ENCODE measurements at places on chromosomes 7 and 10. TPM values are rescaled to one million over a fixed set of nuclear protein-coding genes. Genes with fewer than 3 reads are reported as not detected.
A peak's percentile ranks its signal among the peaks of the same experiment; 100 is the strongest.

WEE2 gene
- total RNA-seq: not detected

DNA sequence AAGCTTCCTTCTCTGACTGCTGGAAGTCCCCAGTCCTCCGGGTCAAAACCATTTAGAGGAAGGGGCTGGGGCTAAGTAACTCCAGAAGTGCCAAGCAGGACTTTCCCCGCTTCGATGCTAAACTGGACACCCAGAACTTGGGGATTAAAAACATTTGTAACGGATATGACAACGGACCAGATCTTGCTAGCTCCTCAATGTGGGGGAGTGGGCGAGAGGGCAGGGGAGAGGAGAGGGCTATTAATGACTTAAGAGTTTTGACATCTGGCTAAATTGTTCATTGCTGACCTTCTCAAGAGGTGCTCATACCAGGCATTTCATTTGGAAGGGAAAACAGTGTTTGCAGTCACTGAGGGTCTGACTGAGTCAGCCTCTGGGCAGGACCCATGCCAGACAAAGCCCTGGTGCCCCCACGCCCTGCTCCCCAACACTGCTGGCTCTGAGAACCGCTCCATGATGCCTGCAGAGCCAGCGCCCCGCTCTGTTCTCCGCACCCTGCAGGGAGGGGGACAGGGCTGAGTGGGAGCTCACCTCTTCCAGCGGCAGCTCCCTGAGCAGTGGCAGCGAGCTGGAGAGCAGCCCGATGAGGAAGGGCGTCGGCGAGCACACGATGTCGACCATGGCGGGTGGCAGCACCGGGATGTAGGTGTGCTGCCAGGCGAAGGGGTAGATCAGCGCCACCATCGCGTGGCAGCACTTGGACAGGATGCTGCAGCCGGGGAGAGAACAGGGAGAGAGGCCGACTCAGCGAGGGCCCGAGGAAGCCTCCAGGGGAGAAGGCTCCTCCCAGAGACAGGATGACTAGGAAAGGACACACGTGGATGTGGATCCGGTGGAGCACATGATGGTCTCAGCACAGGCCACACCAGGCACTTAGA, 47.7 kb upstream of the MKRN1 start:
- peak; percentile 44 for DNase-seq

GRCh38 chr7:121126801-121127534, 138.5 kb downstream of the CPED1 start:
- no peak for DNase-seq

- peak; percentile 54 for DNase-seq
Observed at GRCh38 chr7:26101361-26102151, 50.4 kb upstream of the NFE2L3 start.

DNA sequence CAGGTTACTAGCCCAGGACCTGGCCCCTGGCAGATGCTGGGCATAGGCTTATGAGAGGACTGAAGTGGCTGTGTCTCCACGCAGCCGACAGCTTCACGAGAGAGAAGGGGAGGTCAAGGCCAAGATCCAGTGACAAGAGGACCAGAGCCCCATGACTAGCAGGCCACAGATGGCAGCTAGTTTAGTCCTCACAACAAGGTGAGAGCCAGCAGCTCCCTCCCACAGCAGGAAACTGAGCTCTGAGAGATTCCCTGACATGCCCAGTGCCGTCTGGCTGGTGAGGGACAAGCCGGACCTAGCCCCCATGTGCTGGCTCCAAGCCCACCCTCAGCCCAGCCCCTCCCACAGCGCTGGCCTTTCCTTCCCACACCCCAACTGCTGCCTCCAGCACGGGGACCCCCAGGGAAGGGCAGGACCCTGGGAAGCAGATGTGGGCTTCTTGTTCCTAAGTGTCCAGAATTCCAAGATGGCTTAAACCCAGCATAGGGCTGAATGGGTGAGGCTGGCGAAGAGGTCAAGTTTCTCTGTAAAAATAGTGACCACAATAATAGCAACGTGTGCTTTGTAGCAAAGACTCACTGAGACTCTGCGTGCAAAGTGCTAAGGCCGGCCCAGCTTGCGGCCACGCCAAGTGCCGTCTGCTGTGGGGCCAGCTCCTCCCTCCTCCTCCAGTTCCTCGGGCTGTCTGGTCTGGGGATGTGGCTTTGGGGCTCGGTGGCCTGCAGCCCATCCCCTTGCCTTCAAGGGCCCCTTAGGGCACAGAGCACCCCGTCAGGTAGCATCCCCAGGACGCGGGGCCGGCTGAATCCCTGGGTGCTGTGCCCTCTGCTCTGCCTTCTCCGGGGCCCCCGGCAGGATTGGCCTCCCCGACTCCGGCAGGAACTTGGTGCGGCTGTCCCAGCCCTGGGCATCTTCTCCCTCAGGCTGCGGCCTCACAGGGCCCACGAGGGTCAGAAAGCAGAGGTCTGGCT, 7.8 kb upstream of the FAM20C start:
- DNase-seq: peak; percentile 64

DNA sequence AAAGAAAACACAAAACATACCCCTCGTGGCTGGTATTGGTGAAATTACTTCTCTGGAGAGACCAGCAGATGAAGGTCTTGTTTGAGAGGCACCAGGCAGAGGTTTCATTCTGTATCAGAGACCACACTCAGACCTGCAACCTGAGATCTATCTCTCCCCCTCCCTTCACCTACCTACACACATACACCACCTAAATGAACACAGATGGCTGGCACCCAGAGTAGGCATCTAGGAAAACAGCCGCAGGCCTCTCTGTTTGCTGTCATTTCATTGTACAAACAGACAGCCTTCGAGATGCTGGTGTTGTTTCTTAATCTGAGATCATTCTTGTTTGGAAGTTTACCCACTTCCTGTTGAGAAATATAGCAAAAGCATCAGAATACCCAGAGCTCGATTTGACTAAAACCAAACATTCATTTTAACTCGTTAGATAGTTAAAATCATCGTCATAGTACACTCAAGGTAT, 173.9 kb upstream of the SLC25A13 start:
- DNase-seq: no peak

GRCh38 chr10:26805567-26806245, 55.1 kb downstream of the ABI1 start:
- no peak for DNase-seq

PNLIPRP3 gene
- not detected for total RNA-seq

GRCh38 chr10:79137826-79138225, 69.1 kb downstream of the ZMIZ1 start:
- peak; percentile 81 for DNase-seq

DNA sequence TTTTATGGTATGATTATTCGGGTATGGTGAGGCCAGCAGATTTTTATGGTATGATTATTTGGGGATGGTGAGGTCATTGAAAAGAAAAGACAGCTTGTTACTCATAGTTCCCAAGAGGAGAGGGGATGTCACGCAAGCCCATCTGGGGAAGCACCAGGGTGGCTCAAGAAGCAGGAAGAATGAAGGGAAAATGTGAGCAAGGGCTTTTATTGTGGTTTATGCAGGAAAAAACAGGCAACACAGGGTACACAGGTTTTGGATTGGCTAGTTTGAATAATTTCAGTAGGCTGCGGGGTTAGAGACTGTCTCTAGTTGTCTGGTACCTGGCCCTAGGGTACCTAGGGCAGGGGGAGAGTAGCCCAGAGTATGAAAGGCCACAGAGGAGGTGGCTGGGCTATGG, 26.8 kb upstream of the DGKI start:
- DNase-seq: no peak

TMEM225B gene
- 0.52 TPM for total RNA-seq

GAD2 gene
- 1.8 TPM for total RNA-seq

DNA sequence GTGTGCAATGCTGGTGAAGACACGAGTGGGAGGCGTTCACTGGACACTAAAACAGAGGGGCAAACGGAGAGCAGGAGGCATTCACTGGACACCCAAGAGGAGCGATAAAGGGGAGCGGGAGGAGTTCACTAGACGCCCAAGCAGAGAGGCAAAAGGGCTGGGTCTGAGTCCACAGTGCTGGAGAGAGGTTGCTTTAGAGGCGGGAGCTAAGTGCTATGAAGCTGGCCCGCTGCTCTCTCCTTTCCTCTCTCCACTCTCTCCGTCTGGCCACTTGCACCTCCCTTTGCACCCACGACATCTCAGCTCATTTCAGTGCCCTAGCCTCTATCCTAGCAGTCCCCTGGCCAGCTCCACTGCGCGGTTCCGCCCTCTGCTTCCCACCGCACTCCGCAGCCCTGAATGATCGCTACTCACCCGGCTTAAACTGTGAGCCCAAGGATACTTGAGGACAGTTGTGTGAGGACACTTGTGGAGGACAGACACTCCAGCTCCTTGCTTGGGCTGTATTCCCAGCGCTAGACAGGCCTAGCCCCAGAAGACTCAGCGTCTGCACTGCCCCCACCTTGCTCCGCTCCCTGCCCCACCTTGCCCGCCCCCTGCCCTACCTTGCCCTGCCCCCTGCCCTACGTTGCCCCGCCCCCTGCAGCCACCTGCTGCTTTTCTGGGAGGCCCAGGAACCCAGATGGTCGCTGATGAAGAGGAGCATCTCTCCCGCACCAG, 78.8 kb upstream of the CPXM2 start:
- peak; percentile 80 for DNase-seq

DNA sequence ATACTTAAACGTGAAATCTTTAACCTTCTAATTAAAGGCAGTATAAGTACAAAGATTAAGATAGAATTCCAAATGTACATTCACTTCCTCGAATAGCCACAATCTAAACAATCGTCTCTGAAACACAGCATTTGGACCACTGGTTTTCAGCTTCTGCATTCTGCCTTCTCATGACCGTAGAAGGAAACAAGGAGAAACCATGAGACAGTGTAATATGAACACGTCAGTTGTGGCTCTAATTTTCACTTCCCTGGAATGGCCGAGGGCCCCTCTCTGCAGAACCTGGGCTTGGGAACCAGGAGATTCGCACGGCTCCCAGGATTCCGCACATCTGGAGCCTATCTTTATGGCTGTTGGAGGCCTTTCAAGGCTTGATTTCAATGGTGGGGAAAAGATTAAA, 189.3 kb downstream of the KLF6 start:
- DNase-seq: no peak

- no peak for DNase-seq
Observed at GRCh38 chr10:61752111-61753011, 89.6 kb downstream of the CABCOCO1 start.

GRCh38 chr10:2887391-2888070, 179.8 kb upstream of the PFKP start:
- no peak for DNase-seq

DNA sequence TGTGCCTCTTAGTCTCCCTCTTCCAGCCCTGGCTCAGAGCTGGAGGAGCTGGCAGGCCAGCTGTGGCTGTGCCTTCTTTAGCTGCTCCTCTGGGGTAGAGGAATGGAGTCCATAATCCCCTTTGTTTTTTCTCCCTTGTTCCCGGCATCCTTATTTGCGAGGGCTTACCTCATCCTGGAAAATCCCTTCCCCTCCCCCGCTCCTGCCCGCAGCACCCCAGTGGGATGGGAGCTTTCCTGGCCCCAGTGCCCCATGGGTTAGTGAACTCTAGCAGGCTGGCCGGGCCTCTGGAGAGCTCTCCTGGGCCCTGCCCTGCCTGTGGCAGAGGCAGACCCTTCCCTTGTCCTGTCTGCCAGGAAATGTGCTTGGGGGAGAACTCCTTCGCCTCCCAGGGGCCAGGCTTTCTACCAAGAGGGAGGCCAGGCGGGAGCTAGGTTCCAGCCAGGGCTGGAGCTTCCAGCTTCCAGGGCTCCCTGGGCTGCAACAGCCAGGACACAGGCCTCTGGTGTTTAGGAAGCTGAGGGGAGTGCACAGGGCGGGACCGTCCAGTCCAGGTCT, 16.5 kb upstream of the TRIM8 start:
- peak; percentile 90 for DNase-seq

DNA sequence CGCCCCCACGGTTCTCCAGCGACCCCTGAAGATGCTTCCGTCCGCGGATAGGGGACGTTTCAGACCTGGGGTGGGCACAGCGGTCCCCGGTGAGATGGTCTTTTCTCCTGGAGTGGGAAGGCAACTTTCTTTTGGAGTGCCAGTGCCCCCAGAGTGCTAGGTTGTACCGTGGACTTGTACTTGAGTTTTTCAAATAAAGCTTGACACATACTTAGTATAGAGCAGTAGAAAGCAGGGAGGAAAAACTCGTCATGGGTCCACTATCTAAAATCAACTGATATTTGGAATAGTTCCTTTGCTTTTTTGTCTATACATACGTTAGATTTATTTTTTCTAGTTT, 28.4 kb downstream of the RBM20 start:
- DNase-seq: no peak
